ENCODE measurements at places on chromosomes 5 and 9. TPM values are rescaled to one million over a fixed set of nuclear protein-coding genes. Genes with fewer than 3 reads are reported as not detected.
A peak's percentile ranks its signal among the peaks of the same experiment; 100 is the strongest.

DNA sequence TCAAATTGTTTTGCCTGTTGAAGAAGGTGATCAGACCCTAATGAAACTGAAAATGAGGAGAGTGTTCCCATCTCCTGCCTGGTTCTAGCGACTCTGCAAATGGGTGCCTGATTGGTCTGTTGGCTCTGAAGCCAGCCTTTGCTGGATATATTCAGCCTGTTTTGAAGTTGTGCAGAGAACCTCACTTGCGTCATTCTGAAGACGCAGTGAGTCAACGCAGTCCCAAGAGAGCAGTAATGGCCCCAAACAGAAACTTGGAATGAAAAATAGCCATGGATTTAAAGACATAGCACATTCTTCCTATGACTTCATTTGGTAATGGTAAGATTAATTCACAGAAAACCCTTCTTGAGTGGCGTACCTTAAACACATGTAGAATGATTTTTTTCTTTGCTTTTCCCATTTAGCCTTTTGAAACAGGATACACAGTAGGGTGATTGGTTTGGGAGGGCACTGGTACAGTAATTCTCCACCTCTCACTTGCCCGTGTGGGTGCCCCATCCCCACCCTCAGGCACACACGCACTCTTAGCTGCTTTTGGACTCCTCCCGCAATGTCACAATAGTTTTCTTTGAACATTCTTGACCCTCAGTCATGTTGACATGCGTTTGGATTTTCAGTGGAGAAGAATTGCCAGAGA lies 54.1 kb upstream of the ABL1 start:
- no peaks in the 10 kb centered on the region for H3K36me3 ChIP-seq
- no peak for DNase-seq
- H3K27me3 ChIP-seq, result no peaks in the 10 kb centered on the region
- no peaks in the 10 kb centered on the region for H3K4me1 ChIP-seq
- H3K4me3 ChIP-seq, result no peak overlapping the region

- no peaks in the 10 kb centered on the region for H3K27me3 ChIP-seq
- no peaks in the 10 kb centered on the region for H3K4me1 ChIP-seq
- no peaks in the 10 kb centered on the region for H3K36me3 ChIP-seq
- no peak for DNase-seq
- no peak overlapping the region for H3K4me3 ChIP-seq
- H3K27ac ChIP-seq, result no peak overlapping the region
Observed at GRCh38 chr5:177576169-177576568, 15.8 kb upstream of the TMED9 start.

GRCh38 chr9:114097613-114098020 lies 1.5 kb downstream of the KIF12 start:
- peak overlapping the region; percentile 43 for H3K4me3 ChIP-seq
- H3K27me3 ChIP-seq, result no peaks in the 10 kb centered on the region
- no peak for DNase-seq
- no peak overlapping the region for H3K27ac ChIP-seq

DNA sequence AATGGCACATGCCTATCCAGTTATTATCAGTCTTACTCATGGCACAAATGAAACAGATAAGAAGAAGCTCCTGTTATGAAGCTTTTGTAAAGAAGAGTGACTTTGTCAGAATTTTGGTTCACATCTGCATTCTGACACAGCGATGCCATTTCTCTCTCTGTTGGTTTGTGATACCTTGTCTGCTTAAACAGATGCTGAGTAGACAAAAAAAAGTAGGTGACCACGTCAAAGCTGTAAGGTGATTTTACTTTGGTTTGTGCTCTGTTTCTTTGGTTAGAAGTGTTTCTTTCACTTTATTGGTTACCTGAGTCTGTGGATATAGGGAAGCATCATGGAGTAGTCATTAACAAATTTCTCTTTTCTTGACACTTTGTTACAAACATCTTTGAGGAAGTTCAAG lies 422.3 kb upstream of the ADAMTSL1 start:
- H3K4me1 ChIP-seq, result no peaks in the 10 kb centered on the region
- H3K27me3 ChIP-seq, result no peaks in the 10 kb centered on the region
- no peak overlapping the region for H3K4me3 ChIP-seq
- no peak for DNase-seq

GRCh38 chr9:121992571-121993212 lies 100.4 kb downstream of the TTLL11 start:
- H3K4me1 ChIP-seq, result no peaks in the 10 kb centered on the region
- H3K36me3 ChIP-seq, result no peaks in the 10 kb centered on the region
- H3K27ac ChIP-seq, result no peak overlapping the region
- peak; percentile 69 for DNase-seq
- no peak overlapping the region for H3K4me3 ChIP-seq

GRCh38 chr5:58064801-58065200 lies 395.1 kb downstream of the PLK2 start:
- H3K27ac ChIP-seq, result no peak overlapping the region
- DNase-seq, result no peak
- no peaks in the 10 kb centered on the region for H3K36me3 ChIP-seq
- no peaks in the 10 kb centered on the region for H3K27me3 ChIP-seq

GRCh38 chr5:65482296-65482735 lies 596 bp upstream of the ADAMTS6 start:
- peak overlapping the region; percentile 60 for H3K4me3 ChIP-seq
- DNase-seq, result no peak
- peak overlapping the region; percentile 4 for H3K27ac ChIP-seq
- no peaks in the 10 kb centered on the region for H3K36me3 ChIP-seq

- H3K4me3 ChIP-seq, result peak overlapping the region; percentile 52
- H3K27me3 ChIP-seq, result no peaks in the 10 kb centered on the region
- DNase-seq, result peak; percentile 29
- H3K27ac ChIP-seq, result no peak overlapping the region
- no peaks in the 10 kb centered on the region for H3K36me3 ChIP-seq
- H3K4me1 ChIP-seq, result 0 out of 2 replicates have a peak, but pooled peaks cover 3% of the 10 kb centered on the region
Observed at GRCh38 chr5:77645158-77645994, 6.9 kb upstream of the OTP start.

GRCh38 chr5:135240283-135240633 lies 158.8 kb downstream of the MACROH2A1 start:
- no peak overlapping the region for H3K27ac ChIP-seq
- H3K27me3 ChIP-seq, result no peaks in the 10 kb centered on the region
- H3K4me1 ChIP-seq, result peaks cover 12% of the 10 kb centered on the region
- H3K36me3 ChIP-seq, result no peaks in the 10 kb centered on the region
- no peak overlapping the region for H3K4me3 ChIP-seq

DNA sequence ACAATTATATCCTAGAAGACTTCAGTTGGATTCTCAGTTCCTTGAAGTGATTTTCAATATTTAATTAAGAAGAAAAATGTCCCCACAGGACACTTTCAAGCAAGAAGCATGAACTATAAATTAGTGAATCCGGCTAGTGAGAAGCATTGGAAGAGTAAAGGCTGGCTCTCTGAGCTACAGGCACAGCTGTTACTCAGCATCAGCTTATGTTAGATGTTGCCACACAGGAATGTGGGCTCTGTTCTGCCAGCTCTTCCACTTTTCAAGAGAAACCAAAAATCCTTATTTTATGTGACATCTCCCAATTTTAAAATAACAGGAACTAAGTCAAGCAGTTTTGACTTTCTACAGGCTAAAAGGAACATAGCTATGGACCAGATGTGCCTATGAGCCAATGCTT lies 14.9 kb downstream of the ZNF474 start:
- H3K4me1 ChIP-seq, result no peaks in the 10 kb centered on the region
- H3K27ac ChIP-seq, result no peak overlapping the region
- no peak for DNase-seq
- H3K36me3 ChIP-seq, result no peaks in the 10 kb centered on the region
- no peaks in the 10 kb centered on the region for H3K27me3 ChIP-seq

GRCh38 chr5:69049796-69050195 lies 44.0 kb upstream of the SLC30A5 start:
- H3K27ac ChIP-seq, result no peak overlapping the region
- H3K36me3 ChIP-seq, result no peaks in the 10 kb centered on the region
- no peak for DNase-seq
- H3K27me3 ChIP-seq, result no peaks in the 10 kb centered on the region
- H3K4me3 ChIP-seq, result no peak overlapping the region
- H3K4me1 ChIP-seq, result 0 out of 2 replicates have a peak, but pooled peaks cover 3% of the 10 kb centered on the region

DNA sequence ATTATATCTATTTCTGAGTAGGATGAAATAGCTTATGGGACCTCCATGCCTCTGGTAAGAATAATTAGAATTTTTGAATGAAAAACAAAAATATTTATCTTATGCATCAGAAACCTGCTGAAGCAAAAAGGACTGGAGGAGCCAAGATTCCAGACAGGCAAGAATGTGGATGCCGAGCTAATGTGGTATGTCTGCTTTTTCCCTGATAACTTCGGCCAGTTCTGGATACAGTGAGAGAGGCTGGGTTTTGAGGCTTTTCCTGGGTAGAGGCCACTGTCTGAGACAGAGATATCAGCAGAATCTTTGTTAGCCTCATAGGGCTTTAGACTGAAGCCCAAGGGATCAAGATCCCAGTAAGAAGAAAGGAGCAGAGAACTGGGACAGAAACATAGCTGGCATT lies 5.2 kb upstream of the CTNND2 start:
- no peaks in the 10 kb centered on the region for H3K27me3 ChIP-seq
- H3K4me3 ChIP-seq, result no peak overlapping the region
- no peak overlapping the region for H3K27ac ChIP-seq
- H3K4me1 ChIP-seq, result no peaks in the 10 kb centered on the region
- DNase-seq, result no peak
- H3K36me3 ChIP-seq, result no peaks in the 10 kb centered on the region

The GRXCR2 gene
- total RNA-seq, result not detected

The DDX4 gene
- not detected for total RNA-seq

The WDR36 gene
- 53.6 TPM for total RNA-seq

The STPG3 gene
- total RNA-seq, result not detected

The TOMM5 gene
- 161 TPM for total RNA-seq
